ENCODE measurements at places on chromosomes 4 and X.

- H3K27ac ChIP-seq = no peak overlapping the region
- H3K36me3 ChIP-seq = no peaks in the 10 kb centered on the region
- no peaks in the 10 kb centered on the region for H3K27me3 ChIP-seq
- no peak for DNase-seq
- no peak overlapping the region for H3K4me3 ChIP-seq
- no peaks in the 10 kb centered on the region for H3K4me1 ChIP-seq
These were observed 356.6 kb upstream of the MAGEB2 start for GRCh38 chrX:29858714-29859113.

DNA sequence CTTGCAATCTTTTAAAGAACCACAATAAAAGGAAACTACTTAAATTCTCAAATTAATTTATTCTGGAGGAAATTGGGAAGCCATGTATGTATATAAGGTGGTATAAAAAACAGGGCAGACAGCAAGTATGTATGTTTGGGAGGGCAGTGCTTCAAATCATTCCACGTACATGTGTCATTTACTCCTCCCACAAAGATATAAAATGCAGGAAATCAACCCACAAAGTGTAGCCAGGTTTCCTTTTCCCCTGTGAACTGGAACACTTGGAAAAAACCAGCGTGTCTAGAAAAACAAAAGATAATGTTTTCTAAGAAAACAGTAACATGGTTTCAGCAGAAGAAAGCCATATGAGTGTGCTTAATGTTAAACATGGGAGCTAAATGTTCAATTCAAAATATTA lies 156.7 kb upstream of the FAM47A start:
- DNase-seq = no peak
- no peaks in the 10 kb centered on the region for H3K4me1 ChIP-seq
- no peak overlapping the region for H3K4me3 ChIP-seq
- H3K36me3 ChIP-seq = no peaks in the 10 kb centered on the region
- no peaks in the 10 kb centered on the region for H3K27me3 ChIP-seq

- H3K4me3 ChIP-seq = no peak overlapping the region
- no peaks in the 10 kb centered on the region for H3K36me3 ChIP-seq
- no peaks in the 10 kb centered on the region for H3K27me3 ChIP-seq
- H3K4me1 ChIP-seq = no peaks in the 10 kb centered on the region
These were observed 137.1 kb downstream of the PJA1 start for GRCh38 chrX:69028006-69028760.

DNA sequence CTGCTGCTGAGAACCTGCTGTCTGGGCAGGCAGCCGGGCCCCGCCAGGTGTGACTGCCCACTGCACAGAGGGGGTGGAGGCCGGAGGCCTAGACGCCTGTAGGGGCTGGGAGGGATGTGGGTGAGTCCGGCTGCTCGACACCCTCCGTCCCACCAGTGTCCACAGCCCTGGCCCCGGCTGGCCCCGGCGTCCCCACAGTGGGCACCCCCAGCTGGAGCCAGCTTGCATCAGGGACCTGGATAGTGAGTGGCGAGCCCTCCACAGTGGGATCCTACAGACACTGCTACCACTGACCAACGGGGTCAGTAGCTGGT lies 34.7 kb upstream of the SPON2 start:
- H3K36me3 ChIP-seq = peaks cover 10% of the 10 kb centered on the region
- no peaks in the 10 kb centered on the region for H3K27me3 ChIP-seq
- no peak overlapping the region for H3K4me3 ChIP-seq
- peaks cover 15% of the 10 kb centered on the region for H3K4me1 ChIP-seq
- no peak overlapping the region for H3K27ac ChIP-seq

DNA sequence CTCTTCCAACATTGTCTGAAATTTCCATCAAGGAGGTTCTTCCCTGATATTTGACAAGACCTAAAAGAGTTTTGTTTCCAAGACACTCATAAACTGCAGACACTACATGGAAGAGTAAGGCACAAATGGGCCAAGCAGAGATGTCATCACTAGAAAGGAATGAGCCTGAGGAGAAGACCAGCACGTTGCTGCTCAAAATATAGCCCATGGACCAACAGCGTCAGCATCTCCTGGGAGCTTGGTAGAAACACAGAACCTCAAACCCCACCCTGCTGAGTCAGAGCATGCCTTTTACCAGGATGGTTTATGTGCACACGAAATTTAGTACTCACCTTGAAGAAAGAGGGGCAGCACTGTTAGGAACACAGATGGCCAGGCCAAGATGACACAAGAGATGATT lies 128.7 kb upstream of the MID1 start:
- H3K4me1 ChIP-seq = no peaks in the 10 kb centered on the region
- no peak overlapping the region for H3K27ac ChIP-seq
- H3K27me3 ChIP-seq = no peaks in the 10 kb centered on the region
- no peak for DNase-seq

- no peak for DNase-seq
- H3K27ac ChIP-seq = no peak overlapping the region
- H3K4me3 ChIP-seq = no peak overlapping the region
- H3K36me3 ChIP-seq = no peaks in the 10 kb centered on the region
These were observed 29.9 kb upstream of the SOWAHD start for GRCh38 chrX:119728487-119728886.

GRCh38 chr4:163482190-163482589 lies 8.6 kb upstream of the TKTL2 start:
- H3K27ac ChIP-seq = no peak overlapping the region
- H3K27me3 ChIP-seq = no peaks in the 10 kb centered on the region
- no peaks in the 10 kb centered on the region for H3K4me1 ChIP-seq
- no peak overlapping the region for H3K4me3 ChIP-seq
- DNase-seq = no peak

GRCh38 chr4:68074397-68074796 lies 55.3 kb downstream of the TMPRSS11F start:
- no peaks in the 10 kb centered on the region for H3K36me3 ChIP-seq
- DNase-seq = no peak
- no peak overlapping the region for H3K27ac ChIP-seq
- H3K4me1 ChIP-seq = no peaks in the 10 kb centered on the region
- H3K4me3 ChIP-seq = no peak overlapping the region

GRCh38 chrX:17713288-17713687 lies 24.0 kb upstream of the SCML1 start:
- no peak overlapping the region for H3K4me3 ChIP-seq
- DNase-seq = no peak
- no peak overlapping the region for H3K27ac ChIP-seq
- no peaks in the 10 kb centered on the region for H3K27me3 ChIP-seq
- no peaks in the 10 kb centered on the region for H3K4me1 ChIP-seq

DNA sequence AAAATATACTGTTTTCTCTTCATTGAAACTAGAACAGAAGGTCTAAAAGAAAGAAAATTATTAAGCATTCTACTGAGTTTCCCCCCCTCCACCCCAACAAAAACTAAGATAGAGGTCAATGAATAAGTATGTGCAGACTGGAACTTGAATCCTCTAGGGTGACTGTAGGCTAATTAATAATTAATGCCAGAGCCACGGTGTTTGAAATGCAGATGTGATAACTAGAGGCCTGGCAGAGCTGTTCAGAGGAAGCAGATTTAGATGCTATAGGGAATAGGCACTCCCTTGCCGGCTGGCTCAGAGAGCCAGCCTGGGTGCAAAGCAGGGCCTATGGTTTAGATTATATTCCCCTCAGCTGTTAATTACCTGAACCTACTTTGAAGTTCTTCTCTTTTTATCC lies 12.2 kb upstream of the POU3F4 start:
- DNase-seq = no peak
- H3K27ac ChIP-seq = no peak overlapping the region
- H3K4me1 ChIP-seq = no peaks in the 10 kb centered on the region
- H3K27me3 ChIP-seq = no peaks in the 10 kb centered on the region

GRCh38 chr4:110484767-110485166 lies 8.8 kb downstream of the ENPEP start:
- H3K27me3 ChIP-seq = no peaks in the 10 kb centered on the region
- no peak overlapping the region for H3K4me3 ChIP-seq
- no peak overlapping the region for H3K27ac ChIP-seq
- H3K36me3 ChIP-seq = no peaks in the 10 kb centered on the region

GRCh38 chr4:77384094-77384493 lies 221.5 kb upstream of the CXCL13 start:
- no peak overlapping the region for H3K27ac ChIP-seq
- H3K4me1 ChIP-seq = no peaks in the 10 kb centered on the region
- DNase-seq = no peak
- H3K27me3 ChIP-seq = no peaks in the 10 kb centered on the region
- H3K36me3 ChIP-seq = no peaks in the 10 kb centered on the region

GRCh38 chrX:39576041-39576872 lies 521.5 kb downstream of the BCOR start:
- no peak for DNase-seq
- no peaks in the 10 kb centered on the region for H3K4me1 ChIP-seq
- H3K27me3 ChIP-seq = no peaks in the 10 kb centered on the region

DNA sequence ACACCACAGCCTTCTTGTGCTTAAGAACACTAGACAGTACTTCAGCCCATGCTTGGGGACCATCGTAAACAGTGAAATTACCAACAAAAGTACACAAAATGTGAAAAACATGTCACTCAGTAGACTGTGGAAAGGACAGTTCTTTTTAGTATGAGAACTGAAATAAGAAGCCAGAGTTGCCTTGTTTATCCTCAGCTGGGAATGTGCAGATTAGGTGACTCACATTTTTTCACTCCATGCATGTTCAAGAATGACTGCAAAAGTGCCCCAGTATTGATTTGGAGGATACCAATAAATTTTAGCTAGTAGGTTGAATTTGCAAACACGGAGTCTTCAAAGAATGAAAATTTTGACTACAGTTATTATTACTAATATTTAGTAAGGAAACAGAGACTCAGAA lies 23.1 kb upstream of the BMP3 start:
- H3K4me1 ChIP-seq = no peaks in the 10 kb centered on the region
- no peak for DNase-seq
- no peaks in the 10 kb centered on the region for H3K36me3 ChIP-seq
- H3K27me3 ChIP-seq = no peaks in the 10 kb centered on the region

DNA sequence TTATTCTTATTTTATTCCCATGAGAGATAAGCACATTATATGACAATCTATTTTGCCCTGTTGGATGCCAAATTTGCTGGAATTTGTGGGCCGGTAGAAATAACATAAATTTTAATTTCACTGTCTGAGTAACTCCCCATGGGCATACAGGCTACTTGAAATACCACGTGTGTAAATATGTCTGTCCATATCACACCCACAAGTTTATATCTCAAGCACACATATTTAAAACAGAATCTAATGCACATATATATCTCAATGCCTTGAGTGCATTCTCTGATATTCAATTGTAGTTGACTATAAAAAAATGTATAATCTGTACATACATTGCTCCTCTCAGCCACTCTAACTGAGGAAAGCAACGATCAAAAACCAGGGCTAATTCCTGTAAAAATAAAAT lies 51.2 kb downstream of the PPARGC1A start:
- H3K36me3 ChIP-seq = no peaks in the 10 kb centered on the region
- no peak for DNase-seq
- no peak overlapping the region for H3K27ac ChIP-seq
- no peaks in the 10 kb centered on the region for H3K4me1 ChIP-seq
- H3K27me3 ChIP-seq = no peaks in the 10 kb centered on the region

DNA sequence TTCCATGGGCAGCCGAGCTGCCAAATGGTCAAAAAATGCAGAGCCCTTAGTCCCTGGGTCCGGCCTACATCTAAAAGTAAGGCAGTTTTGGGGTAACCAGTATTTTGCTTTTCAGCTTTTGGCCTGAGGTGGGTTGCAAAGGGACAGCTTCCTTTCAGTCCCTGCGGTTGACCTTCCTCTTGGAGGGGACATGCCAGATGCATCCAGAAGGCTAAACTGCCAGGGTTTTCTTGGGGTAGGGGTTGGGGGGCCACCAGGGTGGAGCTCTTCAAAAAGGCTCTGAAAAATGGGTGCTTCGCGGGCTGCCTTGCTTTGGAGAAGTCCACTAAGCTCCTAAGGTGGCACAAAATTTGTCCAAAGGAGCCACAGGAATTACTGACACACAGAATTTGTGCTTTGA lies 120.7 kb downstream of the UBE2K start:
- no peaks in the 10 kb centered on the region for H3K4me1 ChIP-seq
- DNase-seq = no peak
- H3K27ac ChIP-seq = no peak overlapping the region
- H3K4me3 ChIP-seq = no peak overlapping the region
- peaks cover 4% of the 10 kb centered on the region for H3K36me3 ChIP-seq
- H3K27me3 ChIP-seq = no peaks in the 10 kb centered on the region

DNA sequence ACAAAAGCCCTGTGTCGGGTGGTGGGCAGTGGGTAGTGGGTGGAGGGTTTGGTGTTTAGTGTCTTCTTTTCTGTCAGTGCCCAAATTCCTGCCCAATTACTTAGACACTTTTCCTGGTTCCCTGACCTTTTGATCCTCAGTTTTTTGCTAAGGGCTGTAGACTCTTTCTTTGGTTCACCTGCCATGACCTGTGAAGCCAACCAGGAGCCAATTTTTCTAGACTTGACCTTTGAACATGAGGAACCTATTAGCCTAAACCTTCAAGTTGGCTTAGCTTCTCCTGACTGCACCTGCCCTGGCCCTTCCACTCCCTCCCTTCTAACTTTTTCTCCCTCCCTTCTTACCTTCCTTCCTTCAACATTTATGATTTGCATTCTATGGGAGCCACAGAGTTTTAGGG lies 94.5 kb downstream of the MID1IP1 start:
- no peak overlapping the region for H3K27ac ChIP-seq
- H3K36me3 ChIP-seq = no peaks in the 10 kb centered on the region
- DNase-seq = no peak
- H3K4me3 ChIP-seq = no peak overlapping the region

DNA sequence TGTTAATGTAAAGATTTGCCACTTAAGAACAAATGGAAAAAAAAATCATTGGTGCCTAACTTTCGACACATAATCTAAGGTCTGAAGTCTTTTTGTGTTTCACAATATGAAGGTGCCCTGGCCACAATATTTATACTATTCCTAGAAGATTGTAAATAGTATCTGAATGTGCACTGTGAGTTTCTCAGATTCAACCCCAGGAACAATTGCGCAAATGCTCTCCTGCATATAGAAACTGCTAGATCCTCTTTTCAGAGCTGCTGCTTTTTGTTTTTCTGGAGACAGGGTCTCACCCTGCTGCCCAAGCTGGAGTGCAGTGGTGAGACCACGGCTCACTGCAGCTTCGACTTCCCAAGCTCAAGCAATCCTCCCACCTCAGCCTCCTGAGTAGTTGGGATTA lies 480.1 kb upstream of the FTHL17 start:
- no peak for DNase-seq
- H3K4me3 ChIP-seq = no peak overlapping the region
- no peaks in the 10 kb centered on the region for H3K27me3 ChIP-seq
- H3K4me1 ChIP-seq = no peaks in the 10 kb centered on the region
- no peak overlapping the region for H3K27ac ChIP-seq
